NCI-H1436 treated with DMSO at 0.1 percent for 48 hours (cell line): ENCODE measurements at places on chromosomes 4 and X.
A peak's percentile ranks its signal among the peaks of the same experiment; 100 is the strongest.

GRCh38 chr4:23788460-23788859 lies 101.4 kb downstream of the PPARGC1A start:
- no peak for DNase-seq

GRCh38 chr4:6446538-6447451 lies 25.6 kb downstream of the PPP2R2C start:
- DNase-seq, result no peak

DNA sequence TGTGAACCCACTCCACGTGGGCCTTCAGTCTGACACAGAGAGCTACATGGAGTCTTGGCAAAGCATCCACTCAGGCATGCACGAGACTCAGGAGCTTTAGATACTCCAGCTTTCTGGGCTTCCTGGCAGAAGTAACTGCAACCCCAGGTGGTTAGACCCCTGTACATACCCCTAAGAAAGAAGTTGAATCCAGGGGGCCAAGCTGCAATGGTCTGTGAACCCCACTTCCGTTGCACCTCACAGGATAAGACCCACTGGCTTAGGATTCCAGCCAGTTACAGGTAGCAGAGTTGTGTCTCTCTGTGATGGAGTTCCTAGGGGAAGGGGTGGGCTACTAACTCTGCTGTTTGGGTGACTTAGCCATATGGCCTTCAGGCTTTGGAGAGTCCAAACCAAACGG lies 21.4 kb upstream of the FAAH2 start:
- no peak for DNase-seq

DNA sequence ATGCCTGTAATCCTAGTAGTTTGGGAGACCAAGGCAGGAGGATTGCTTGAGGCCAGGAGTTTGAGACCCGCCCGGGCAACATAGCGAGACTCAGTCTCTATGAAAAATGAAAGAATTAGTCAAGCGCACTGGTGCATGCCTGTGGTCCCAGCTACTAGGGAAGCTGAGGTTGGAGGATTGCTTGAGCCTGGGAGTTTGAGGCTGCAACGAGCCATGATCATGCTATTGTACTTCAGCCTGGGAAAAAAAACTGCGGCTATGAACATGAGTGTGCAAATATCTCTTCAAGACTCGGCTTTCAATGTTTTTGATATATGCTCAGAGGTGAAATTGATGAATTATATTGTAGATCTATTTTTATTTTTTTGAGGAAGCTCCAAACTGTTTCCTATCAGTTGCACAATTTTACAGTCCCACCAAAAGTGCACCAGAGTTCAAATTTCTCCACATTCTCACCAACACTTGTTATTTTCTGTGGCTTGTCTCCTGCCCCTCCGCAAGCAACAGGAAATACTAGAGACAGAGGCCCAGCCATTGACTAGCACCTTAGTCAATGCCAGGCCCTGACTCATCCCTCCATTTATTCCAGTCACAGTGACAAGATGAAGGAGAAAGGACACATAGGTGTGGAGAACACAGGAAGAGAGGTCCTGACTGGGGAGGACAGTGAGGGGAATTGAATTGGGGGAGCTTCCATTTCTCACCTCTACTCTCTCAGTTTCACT lies 33.1 kb upstream of the ZNF41 start:
- DNase-seq, result no peak

- DNase-seq, result no peak
Measured at GRCh38 chr4:26268246-26268645, 52.6 kb upstream of the RBPJ start.

- DNase-seq, result no peak
Measured at GRCh38 chr4:157964463-157964862, 208.4 kb downstream of the GASK1B start.

DNA sequence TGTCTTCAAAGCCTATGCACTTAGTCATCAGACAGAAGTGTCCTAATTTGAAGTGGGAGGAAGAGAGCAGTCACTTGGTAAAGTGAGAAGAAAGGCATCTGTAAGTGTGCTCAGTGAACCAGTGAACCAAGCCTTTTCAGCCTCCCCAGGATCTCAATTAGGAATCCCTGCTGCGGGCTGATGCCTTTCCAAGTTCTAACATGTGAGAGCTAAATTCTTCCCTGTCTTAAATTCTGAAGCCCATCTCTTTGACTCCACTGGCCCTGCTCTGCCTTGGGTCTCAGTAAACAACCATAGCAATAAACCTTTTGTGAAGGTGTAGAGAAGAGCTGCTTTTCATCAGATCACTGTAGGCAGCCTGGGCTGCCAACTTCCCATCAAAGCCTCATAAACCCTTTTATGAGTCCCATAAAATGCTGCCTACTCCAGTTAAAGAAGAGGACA lies 701.2 kb upstream of the LCORL start:
- DNase-seq, result no peak

- DNase-seq, result no peak
Measured at GRCh38 chr4:55756208-55756607, 63.4 kb upstream of the EXOC1L start.

- no peak for DNase-seq
Measured at GRCh38 chr4:108049406-108049805, 59.7 kb downstream of the HADH start.

DNA sequence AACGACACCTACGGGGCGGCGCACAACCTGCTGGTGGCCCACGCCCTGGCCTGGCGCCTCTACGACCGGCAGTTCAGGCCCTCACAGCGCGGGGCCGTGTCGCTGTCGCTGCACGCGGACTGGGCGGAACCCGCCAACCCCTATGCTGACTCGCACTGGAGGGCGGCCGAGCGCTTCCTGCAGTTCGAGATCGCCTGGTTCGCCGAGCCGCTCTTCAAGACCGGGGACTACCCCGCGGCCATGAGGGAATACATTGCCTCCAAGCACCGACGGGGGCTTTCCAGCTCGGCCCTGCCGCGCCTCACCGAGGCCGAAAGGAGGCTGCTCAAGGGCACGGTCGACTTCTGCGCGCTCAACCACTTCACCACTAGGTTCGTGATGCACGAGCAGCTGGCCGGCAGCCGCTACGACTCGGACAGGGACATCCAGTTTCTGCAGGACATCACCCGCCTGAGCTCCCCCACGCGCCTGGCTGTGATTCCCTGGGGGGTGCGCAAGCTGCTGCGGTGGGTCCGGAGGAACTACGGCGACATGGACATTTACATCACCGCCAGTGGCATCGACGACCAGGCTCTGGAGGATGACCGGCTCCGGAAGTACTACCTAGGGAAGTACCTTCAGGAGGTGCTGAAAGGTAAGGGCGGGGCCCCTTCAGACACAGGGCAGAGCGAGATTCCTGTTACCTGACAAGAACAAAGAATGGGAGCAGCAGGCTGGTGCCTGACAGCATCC lies 11.7 kb downstream of the RPL9 start:
- DNase-seq, result no peak

DNA sequence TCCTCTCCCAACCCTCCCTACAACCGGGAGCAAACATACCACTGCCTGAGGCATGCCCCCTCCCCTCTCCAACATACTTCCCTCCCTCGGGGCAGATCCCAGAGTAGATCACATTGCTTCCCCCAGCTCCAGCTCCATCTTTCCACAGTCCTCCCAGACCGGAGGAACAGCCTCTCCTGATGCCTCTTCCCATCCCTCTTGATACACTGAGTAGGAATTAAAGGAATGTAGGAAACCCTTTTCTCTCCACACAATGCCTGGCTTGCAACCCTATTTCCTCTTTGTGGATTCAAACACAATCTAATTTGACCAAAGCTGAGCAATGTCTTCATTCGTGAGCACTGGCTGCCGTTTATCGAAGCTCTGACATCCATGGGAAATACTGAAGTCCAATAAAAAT lies 339.8 kb downstream of the BCOR start:
- no peak for DNase-seq

DNA sequence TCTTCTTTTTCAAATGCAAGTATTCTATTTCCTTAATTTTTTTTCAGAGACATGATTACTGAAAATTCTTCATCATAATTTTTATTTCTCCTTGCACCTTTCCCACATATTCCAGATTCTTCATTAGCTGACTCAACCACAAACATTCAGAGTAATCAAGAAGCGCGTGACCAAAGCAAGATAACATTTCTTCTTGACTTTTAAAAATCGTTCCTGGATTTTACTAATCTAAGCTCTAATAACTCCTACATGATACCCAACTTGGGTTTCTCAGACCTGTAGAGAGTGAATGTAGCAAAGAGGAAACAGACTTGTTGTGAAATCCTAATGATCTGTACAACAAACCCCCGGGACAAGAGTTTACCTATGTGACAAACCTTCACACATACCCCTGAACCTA lies 615.0 kb downstream of the TMA16 start:
- DNase-seq, result no peak

DNA sequence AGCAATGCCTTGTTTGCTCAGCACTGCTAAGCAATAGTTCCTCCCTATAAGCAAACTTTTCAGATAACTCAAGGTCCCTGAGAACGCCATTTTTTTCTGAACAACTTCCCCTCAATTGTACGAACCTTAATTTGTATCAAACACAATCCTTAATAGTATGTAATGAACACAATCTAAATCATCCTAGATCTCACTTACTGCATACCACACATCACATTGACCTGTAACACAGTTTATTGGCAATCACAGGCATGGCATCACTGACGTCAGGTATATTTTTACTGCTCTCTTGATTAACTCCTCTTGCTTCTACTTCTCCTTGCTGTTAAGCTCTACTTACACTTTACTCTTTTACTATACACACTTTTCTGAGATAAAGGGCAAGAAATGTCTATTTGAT lies 67.0 kb downstream of the TAPT1 start:
- DNase-seq, result no peak

- no peak for DNase-seq
Measured at GRCh38 chr4:138645289-138645688, 370.3 kb upstream of the NOCT start.

DNA sequence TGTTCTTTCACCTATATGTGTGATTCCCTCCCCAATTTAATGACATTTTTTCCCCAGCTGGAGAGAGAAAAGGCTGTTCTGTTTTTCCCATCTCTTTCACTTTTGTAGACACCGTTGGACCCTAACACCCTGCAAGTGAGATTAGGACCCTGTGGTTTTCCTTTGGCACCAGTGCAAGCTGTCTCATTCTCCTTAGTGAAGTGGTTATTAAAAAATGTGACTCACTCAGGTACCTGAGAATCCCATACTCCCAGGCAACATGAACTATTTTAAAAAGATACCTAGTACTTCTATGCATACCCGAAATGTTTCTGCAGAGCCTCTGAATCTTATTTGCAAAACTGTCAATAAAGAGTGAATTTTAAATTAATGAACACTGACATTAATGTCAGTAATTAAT lies 175.7 kb upstream of the TBC1D9 start:
- DNase-seq, result no peak

- no peak for DNase-seq
Measured at GRCh38 chr4:109494563-109494962, 60.9 kb downstream of the SEC24B start.

DNA sequence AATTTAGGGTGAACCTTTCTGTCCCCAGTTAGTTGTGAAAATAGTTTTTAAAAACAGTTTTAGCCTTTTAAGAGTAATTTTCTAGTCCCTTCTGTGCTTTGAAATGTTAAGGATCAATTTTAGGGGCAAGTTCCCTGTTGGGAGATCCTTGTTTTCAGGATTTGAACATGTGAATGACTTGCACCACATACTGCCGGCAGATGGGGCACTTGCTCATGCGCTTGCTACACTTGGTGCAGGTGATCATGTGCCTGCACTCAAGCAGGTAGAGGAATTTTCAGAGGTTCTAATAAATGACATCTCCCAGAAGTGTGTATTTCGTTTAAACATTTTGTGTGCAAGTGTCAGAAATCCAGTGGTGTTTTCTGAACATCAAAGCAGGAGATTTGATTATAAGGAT lies 195.9 kb downstream of the CHM start:
- DNase-seq, result no peak

GRCh38 chr4:149136951-149137620 lies 678.6 kb downstream of the IQCM start:
- no peak for DNase-seq

DNA sequence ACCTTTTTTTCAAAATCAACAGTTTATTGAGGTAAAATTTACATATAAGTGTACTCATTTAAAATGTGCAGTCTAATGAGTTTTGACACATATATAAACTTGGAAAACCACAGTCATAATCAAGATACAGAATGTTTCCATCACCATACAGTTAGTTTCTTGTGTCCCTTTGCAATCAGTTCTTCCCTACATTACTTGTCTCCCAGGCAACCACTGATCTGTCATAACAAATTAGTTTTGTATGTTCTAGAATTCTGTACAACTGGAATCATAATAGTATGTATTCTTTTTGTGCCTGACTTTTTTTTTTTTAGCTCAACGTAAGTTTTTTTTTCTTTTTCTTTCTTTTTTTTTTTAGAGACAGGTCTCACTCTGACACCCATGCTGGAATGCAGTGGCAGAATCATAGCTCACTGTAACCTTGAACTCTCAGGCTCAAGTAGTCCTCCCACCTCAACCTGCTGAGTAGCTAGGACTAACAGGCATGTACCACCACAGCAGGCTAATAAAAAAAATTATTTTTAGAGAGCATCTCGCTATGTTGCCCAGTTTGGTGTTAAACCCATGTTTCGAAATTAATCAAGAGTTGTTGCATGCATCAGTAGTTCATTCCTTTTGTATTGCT lies 26.9 kb downstream of the ARFIP1 start:
- DNase-seq, result no peak

- no peak for DNase-seq
Measured at GRCh38 chrX:39008549-39008948, 207.3 kb downstream of the MID1IP1 start.

DNA sequence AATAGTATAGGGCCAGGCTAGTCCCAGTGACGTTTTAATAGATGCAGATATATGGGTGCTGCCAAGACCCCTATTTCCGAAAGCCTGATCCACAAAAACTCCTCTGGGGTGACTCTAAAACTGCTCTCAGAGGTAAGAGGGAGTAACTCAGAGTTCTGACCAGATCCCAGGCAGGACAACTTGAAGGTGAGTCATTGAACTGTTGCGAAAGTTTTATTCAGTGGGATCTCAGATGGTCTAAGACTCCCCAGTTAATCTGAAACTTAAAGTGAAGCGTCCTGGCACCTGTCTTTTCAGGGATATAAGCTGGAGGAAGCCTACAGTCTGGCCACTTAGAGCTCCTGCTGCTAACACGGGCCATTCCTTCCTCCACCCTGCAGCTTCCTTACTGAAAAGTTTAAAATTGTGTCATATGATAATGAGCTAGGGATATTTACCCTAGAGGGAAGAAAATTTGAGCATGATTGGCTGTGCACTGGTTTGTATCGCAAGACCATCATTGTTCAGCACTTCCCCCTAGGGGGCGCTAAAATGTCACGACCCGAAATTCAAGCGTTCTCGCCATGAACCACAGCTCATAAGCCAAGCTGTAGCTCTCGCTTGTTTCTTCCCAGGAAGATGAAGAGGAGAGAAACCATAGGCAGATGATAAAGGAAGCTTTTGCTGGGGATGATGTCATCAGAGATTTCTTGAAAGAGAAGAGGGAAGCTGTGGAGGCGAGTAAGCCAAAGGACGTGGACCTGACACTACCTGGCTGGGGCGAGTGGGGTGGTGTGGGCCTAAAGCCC lies 19.5 kb downstream of the UTP14A start:
- DNase-seq, result peak; percentile 6

DNA sequence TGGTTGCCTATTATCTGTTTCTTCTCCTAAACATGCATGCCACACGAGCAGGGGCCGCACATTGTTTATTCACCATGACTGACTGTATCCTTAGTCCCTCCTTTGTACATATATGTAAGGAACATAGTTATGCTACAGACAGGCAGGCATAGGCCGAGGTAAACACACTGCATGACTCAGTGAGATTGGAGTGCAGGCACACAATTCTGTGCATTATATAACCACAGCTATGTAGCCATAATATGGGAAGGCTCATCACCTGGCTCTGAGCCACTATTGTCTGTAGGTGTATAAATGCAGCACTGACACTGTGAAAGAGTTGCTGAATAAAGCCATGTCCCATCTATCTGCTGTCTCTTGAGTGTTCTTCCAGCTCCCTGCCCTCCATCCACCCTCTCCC lies 431.6 kb downstream of the IDS start:
- no peak for DNase-seq
